NAMALWA (cell line): ENCODE measurements at places on chromosomes 2 and 18.

- DNase-seq, result no peak
These were observed at the start of gene SP5 for GRCh38 chr2:170715062-170715931. TSS of gene SP5 (plus strand) at chr2:170715337. CDS start at chr2:170715513, 176 bp downstream.

DNA sequence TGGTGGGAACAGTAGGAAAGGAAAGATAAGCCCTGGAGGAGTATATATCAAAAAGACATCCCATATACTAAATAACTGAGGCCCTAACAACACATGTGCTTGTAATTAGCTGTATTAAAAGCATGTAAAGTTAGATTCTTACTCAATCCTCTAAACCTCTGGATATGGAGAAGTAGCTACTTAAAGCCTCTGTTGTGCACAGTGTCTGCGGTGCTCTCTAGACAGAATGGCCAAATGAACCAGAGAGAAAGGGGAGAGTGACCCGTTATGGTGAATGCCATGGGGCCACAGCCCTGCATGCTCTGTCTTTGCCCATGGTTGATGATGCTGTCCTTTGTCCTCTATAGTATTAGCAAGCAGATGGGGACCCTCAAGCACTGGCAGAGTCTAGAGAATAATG is 104.4 kb upstream of the SLC8A1 start:
- no peak for DNase-seq

DNA sequence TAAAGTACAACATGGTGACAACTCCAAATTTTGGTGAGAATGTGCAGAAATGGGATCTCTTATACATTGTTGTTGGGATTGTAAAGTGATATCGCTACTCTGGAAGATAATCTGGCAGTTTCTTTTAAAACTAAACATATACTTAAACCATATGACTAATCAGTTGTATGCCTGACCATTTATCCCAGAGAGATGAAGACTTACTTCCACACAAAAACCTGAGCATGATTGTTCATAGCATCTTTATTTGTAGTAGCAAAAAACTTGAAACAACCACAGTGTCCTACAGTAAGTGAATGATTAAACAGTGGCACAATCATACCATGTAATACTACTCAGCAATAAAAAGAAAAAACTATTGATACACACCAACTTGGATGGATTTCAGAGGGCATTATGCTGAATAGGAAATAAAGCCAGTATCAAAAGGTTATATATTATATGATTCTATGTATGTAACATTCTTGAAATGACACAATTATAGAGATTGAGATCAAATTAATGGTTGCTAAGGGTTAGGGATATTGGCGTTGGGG is 47.3 kb downstream of the EPB41L5 start:
- no peak for DNase-seq

- no peak for DNase-seq
These were observed 4.9 kb upstream of the TAF1B start for GRCh38 chr2:9838391-9838790.

GRCh38 chr18:57743008-57743407 is 60.1 kb downstream of the ATP8B1 start:
- no peak for DNase-seq

DNA sequence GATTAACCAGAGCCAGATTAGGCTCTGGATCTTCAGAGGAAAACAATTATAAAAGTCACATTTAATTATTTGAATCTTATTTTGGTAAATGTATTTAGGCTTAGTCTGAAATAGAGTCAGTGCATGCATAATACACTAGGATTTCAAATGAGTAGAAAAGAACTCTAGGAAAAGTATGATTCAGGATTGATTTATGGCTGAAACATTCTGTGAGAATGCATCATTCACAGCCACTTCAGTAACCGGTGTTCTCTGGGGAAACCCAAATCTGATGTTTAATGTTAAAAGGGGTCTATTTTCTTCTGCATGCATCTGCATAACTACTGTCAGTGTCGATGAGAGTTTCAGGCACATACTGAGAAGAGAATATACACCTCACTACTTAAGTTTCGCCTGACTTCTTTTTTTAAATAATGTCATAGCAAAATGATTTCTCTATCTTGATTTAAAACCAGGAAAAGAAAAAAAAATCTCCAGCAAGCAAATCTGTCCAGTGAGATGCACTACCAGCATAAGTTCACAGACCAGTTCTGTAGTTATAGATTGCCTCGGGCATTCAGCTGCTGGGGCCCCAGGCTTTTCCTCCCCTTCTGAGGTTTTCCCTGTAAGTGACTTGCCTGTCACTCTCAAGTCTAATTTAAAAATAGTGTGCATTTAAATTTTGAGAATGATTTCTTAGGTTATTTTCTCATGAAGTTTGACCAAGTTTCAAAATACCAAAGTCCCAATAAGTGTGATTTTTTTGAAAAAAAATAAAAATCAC is 501.5 kb downstream of the NR4A2 start:
- DNase-seq, result no peak

GRCh38 chr2:161352719-161353118 is 44.5 kb downstream of the PSMD14 start:
- DNase-seq, result no peak

DNA sequence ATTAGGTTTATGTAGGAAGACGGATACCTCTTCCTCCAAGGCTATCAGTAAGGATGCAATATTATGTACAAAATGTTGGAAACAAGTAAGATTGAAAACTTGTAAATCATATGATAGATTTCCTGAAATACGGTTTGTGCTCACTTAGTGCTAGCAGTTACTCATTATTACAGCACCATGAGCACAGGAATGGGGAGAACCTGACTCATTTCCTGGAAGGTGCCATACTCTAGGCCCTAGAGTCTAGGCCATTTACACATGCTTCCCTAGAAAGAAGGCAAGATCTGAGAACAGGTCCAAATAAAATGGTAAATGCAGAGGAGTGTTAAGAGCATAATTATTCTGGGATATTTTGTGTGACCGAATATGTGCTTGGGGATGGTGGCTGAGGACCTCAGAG is 467.7 kb upstream of the CELF4 start:
- DNase-seq, result no peak

GRCh38 chr2:225660262-225661131 is 261.0 kb downstream of the NYAP2 start:
- DNase-seq, result peak; percentile 79

DNA sequence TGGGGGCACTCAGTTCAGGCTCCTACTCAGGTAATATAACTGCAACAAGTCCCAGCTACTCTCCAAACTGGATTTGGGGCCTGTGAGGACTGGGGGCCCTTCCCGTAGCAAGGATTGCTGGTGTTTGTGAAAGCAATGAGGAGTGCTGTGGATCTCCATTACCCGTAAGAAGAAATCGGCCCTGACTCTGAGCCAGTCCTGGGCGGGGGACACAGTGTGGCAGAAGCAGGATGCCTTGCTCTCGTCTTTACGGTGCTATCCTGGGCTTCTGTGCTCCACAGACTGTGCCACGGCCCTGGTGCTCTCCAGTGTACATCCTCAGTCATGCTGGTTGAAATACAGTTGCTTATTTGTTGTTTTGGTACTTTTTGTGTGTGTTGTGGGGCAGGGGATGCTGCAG is 172.9 kb downstream of the NDUFA10 start:
- no peak for DNase-seq

GRCh38 chr2:147026664-147027295 is 818.0 kb upstream of the ACVR2A start:
- no peak for DNase-seq
